ENCODE measurements at places on chromosomes 1 and 21.

DNA sequence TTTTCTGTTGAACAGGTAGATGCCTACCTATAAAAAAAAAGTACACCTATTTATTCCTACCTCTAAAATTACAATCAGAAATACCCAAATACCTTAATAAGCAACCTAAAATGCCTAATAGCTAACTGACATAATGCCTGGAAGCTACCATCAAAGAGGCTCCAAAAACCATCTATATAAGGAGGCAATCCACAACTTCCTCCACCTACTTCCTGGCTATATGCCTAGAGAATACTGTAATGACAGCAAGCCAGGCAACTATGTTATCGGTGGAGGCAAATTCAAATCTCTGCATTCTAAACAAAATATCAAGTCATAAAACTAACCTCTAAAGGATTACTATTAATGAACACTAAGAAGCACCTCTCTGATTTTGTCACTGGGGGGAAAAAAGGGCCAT is 10.1 kb downstream of the ZNF644 start:
- DNase-seq = no peak

DNA sequence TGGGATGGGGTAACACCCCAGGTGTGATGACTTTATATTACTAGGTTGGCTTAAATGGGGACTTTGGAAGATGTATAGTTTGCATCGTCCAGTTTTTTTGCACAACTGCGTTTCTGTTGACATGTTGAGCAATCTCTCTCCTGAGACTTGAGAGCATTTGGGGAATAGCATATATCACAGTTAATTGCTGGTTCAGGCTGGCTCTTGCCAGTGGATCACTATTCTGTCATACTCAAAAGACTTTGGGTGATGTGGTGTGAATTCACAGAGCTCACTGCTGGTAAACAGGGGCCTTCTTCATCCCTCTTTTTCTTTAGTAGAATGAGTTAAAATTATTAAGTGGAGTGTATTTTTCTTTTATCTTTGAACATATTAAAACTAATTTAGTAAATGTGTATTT is 44.3 kb downstream of the LHX9 start:
- no peak for DNase-seq

- DNase-seq = no peak
Measured at GRCh38 chr1:27444632-27445031, 45.3 kb downstream of the WASF2 start.

DNA sequence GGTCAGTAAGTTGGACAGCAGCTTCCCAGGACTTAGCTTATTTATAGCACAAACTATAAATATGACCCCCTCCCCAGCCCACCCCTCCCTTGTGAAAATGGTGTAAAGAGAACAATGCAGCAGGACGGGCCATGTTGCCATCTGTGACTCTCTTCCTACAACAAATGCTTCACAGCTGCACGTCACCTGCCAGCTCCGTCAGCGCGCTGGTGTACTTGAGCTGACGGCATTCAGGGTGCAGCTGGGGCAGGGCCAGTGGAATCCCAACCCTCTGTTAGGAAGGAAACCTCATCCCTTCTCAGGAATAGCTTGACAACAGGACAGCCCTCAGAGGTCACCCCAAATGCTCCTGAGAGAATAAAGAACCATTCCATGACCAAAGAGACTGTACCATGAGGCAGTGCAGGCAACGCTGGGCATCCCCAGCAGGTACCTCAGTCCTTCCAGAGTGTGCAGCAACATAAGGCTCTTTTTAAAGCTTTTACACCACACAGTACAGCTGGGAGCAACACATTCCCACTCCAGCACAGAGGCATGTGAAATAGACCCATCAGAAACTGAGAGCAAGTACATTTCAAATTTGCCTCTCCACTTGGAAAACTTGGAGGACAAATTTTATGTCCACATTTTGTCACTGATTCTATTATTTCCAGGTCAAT is 85.0 kb downstream of the ATP1A1 start:
- no peak for DNase-seq

GRCh38 chr1:218783916-218784315 is 389.8 kb upstream of the LYPLAL1 start:
- DNase-seq = no peak

GRCh38 chr1:73034271-73034670 is 751.9 kb upstream of the NEGR1 start:
- DNase-seq = no peak
